HCT116 (cell line): ENCODE measurements at places on chromosomes 12 and 14.

- H3K36me3 ChIP-seq: peaks cover 5% of the 10 kb centered on the region; the same call in 1 of the 2 replicates
- H3K27ac ChIP-seq: peak overlapping the region; percentile 91
- H3K4me3 ChIP-seq: peak overlapping the region; percentile 97
- no peaks in the 10 kb centered on the region for H3K27me3 ChIP-seq
These were observed 906 bp downstream of the LARP4 start for GRCh38 chr12:50401500-50402081.

DNA sequence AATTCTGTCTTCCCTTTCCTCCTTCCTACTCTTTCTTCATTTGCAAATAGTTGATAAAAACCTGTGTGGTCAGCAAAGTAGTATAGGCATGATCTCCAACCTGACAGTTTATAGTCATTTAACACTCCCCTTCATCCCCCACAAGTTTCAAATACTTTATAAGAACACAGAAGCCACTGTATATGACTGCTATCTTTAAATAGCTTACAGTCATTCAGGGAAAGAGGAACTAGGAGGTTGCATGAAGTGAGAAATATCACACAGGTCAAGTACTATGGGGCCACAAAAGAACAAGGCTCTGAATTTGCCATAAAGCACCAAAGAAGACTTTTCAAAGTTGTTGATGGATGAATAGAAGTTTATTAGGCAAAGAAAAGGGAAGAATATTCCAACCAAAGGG, 431.3 kb downstream of the NPAS3 start:
- H3K27me3 ChIP-seq: no peaks in the 10 kb centered on the region
- no peaks in the 10 kb centered on the region for H3K4me1 ChIP-seq
- no peak for DNase-seq

GRCh38 chr12:57236925-57237595, 7.5 kb downstream of the SHMT2 start:
- peaks cover 4% of the 10 kb centered on the region; the same call in 1 of the 2 replicates for H3K27me3 ChIP-seq
- DNase-seq: no peak
- peaks cover 13% of the 10 kb centered on the region for H3K36me3 ChIP-seq
- H3K27ac ChIP-seq: no peak overlapping the region

GRCh38 chr14:25007832-25008231, 42.1 kb downstream of the STXBP6 start:
- H3K4me3 ChIP-seq: no peak overlapping the region
- no peaks in the 10 kb centered on the region for H3K36me3 ChIP-seq
- no peaks in the 10 kb centered on the region; the same call in 1 of the 2 replicates for H3K4me1 ChIP-seq

DNA sequence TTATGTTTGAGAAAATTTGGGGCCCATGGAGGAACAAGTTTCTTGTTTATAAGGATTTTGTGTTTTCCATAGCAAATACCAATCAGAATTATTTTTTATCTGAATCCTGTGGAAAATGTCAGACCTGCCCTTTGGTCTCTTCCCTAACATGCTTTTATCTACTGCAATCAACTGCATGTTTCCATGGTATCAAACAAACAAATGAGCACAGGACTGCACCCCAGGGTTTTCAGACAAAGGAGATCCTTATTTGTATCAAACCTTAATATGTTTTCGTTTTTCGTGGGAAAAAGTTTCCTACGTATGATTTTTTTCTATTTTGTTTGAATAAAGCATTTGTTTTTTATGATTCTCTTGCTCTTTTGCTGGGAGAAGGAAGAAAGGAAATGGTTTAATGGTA, 91.1 kb downstream of the GPR135 start:
- H3K4me1 ChIP-seq: no peaks in the 10 kb centered on the region
- H3K27ac ChIP-seq: no peak overlapping the region
- DNase-seq: no peak
- H3K36me3 ChIP-seq: no peaks in the 10 kb centered on the region
- H3K4me3 ChIP-seq: no peak overlapping the region
- no peaks in the 10 kb centered on the region for H3K27me3 ChIP-seq

- no peaks in the 10 kb centered on the region for H3K27me3 ChIP-seq
- no peak overlapping the region for H3K27ac ChIP-seq
- H3K4me3 ChIP-seq: no peak overlapping the region
- no peaks in the 10 kb centered on the region for H3K4me1 ChIP-seq
- DNase-seq: peak; percentile 41
These were observed 52.5 kb downstream of the C12orf75 start for GRCh38 chr12:105382771-105383622.

- H3K27ac ChIP-seq: no peak overlapping the region
- H3K36me3 ChIP-seq: no peaks in the 10 kb centered on the region
- no peaks in the 10 kb centered on the region for H3K4me1 ChIP-seq
- no peak overlapping the region for H3K4me3 ChIP-seq
These were observed 553.1 kb upstream of the ATXN7L3B start for GRCh38 chr12:73984552-73984951.

DNA sequence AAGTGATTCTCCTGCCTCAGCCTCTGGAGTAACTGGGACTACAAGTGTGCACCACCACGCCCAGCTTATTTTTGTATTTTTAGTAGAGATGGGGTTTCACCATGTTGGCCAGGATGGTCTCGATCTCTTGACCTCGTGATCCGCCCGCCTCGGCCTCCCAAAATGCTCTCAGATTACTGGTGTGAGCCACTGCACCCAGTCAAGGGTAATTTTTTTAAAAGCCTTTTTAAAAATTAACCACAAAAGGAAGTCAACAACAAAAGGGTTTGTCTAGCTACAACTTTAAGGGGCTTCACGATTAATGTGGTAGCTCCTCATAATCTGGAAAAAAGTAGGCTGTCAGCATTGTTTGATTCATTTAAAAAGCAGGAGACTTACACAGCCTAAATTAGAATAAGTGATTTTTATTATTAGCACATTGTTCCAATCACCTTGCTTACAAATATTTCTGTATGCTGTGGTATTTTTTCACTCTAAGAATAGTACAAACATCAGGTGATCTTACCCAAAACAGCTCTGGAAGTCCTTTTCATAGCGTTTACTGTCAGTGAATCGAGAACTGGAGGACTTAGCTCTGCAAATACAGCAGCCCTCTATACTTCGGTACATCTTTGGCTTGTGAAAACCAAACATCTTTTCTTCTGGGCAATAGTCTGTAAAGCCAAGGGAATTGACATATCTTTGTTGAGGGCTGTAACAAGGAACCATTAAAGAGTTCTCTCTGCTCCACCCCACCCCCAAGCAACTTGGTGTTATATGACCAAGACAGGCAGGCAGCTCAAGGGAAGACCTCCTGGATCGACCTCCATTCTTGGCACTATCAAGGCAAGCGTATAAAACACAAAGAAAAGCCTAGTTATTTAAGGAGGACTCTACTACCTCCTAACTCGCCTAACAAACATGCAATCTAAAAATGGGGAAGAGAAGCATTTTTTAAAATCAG, 28.1 kb downstream of the SINHCAF start:
- DNase-seq: no peak
- H3K4me1 ChIP-seq: no peaks in the 10 kb centered on the region
- peaks cover 48% of the 10 kb centered on the region for H3K36me3 ChIP-seq
- no peak overlapping the region for H3K4me3 ChIP-seq
- no peaks in the 10 kb centered on the region for H3K27me3 ChIP-seq

- no peaks in the 10 kb centered on the region for H3K36me3 ChIP-seq
- H3K27ac ChIP-seq: no peak overlapping the region
- no peaks in the 10 kb centered on the region for H3K4me1 ChIP-seq
These were observed 107.9 kb upstream of the GZMB start for GRCh38 chr14:24741871-24742270.

DNA sequence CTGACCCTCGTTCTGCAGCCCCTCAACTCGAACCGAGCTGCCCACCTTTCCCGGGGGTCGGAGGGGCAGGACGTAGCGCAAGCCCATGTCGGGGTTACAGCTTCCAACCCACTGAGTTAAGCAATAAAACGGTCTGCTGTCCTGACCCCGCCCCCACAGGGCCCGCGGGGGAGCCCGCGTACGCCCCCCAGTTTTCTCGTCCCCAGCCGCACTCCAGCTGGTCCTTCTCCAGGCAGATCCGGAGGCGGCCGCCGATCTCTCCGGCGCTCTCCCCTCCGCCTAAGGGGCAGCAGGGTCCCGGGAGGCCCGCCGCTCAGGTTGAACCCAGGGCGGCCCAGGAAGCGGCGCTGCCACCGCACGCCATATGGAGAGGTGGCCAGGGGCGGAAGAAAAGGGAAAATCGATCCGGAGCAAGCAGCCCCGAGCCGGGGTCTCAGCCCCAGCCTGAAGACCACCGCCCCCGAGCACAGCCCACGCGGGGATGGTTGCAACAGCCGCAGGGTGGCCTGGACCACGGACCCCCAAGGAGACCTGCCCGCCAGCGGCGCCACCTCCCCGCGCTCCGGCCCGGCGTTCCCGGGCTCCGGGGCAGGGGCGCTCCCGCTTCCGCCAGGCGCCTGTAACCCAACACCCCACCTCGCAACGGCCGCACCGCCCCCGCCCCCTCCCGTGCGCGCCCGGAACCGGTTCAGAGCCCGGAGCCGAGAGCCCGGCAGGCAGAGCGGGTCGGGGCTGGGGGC, 760 bp downstream of the ACTN1 start:
- peaks cover 22% of the 10 kb centered on the region for H3K36me3 ChIP-seq
- H3K4me1 ChIP-seq: peaks cover 25% of the 10 kb centered on the region
- H3K4me3 ChIP-seq: peak overlapping the region; percentile 92
- peak overlapping the region; percentile 90 for H3K27ac ChIP-seq
- H3K27me3 ChIP-seq: no peaks in the 10 kb centered on the region
- DNase-seq: no peak

- no peaks in the 10 kb centered on the region for H3K36me3 ChIP-seq
- H3K4me1 ChIP-seq: no peaks in the 10 kb centered on the region
- H3K4me3 ChIP-seq: no peak overlapping the region
- H3K27ac ChIP-seq: no peak overlapping the region
- no peaks in the 10 kb centered on the region for H3K27me3 ChIP-seq
- DNase-seq: no peak
These were observed 131.4 kb downstream of the LMNTD1 start for GRCh38 chr12:25421651-25422167.

DNA sequence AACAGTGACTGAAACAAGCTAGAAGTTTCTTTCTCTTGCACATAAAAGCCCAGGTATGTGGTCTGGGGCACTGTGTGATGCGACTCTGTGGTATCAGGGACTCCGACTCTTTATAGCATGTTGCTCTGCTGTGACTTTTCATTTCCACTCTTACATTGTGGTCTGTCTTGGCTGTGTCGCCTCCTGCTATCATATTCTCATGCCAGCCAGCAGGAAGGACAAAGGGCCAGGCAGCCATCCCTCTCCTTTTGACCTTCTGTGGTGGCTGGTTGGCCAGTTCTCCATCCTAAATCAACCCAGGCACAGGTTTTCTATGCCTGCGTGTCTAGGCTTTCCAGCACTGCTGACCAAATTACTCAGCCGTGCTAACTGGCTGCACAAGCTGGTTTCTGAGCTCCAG, 8.0 kb downstream of the ACAD10 start:
- H3K4me1 ChIP-seq: no peaks in the 10 kb centered on the region
- no peak for DNase-seq
- H3K36me3 ChIP-seq: peaks cover 5% of the 10 kb centered on the region; the same call in 1 of the 2 replicates

DNA sequence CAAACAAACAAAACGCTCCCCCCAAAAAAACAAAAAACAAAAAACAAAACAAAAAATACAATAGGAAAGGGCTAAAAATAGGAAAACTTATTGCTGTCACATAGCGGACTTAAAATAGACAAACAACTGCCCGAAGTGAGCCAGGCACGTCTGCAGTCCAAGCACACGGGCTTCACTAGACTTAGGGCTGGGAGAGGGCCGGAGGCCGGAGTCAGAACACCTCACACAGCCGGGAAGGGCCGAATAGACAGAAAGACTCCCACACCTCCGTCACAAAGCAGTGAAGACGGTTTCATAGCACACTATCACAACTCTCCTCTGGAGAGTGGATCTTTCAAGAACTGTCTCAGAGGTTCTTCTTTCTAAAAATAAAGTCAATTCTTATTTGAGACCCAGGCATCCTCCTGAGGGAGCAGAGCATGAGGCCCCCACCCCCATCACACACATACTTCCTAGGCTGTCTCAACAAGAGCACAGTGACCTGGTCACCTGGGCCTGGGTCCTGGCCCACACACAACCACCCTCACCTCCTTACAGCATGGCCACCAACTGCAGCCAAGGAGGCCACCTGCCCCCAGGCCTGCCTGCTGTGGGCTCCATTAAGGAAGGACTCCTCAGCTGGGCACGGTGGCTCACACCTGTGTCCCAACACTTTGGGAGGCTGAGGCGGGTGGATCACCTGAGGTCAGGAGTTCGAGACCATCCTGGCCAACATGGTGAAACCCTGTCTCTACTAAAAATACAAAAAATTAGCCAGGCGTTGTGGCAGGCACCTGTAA, 6.7 kb downstream of the BAG5 start:
- H3K27ac ChIP-seq: no peak overlapping the region
- peaks cover 13% of the 10 kb centered on the region for H3K36me3 ChIP-seq
- DNase-seq: no peak
- H3K4me3 ChIP-seq: no peak overlapping the region

- no peak overlapping the region for H3K4me3 ChIP-seq
- H3K27me3 ChIP-seq: no peaks in the 10 kb centered on the region
- peaks cover 47% of the 10 kb centered on the region for H3K4me1 ChIP-seq
These were observed 41.3 kb downstream of the CDC42BPB start for GRCh38 chr14:103016071-103016470.

DNA sequence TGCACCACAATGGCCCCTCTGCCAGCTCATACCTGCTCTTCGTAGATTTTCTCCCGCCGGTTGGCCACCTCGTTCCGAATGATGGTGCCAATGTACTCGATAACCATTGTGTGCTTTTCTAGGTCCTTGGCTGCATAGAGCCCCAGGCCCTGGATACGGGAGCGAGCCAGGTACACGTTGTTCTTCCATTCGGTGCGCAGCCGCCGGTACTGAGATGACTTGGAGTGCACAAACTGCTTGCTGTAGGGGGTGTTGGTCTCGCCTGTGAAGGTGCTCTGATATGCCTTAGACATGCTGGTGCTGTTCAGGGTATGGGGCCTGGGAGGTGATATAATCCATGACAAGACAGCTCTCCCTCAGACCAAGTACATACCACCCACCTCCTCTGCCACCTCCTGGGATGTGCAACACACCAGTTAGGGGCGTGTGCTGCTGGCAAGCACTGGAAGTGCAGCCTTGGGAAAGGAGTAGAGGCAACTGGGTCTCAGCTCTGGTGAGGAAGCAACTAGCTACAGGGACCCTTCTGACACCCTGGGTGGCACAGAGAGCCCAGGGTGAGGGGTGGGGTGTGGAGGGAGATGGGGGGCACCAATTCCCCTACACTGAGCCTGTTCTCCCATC, 4.1 kb upstream of the PRKAG1 start:
- H3K27me3 ChIP-seq: no peaks in the 10 kb centered on the region
- H3K4me3 ChIP-seq: no peak overlapping the region
- H3K4me1 ChIP-seq: peaks cover 14% of the 10 kb centered on the region
- DNase-seq: no peak
- H3K27ac ChIP-seq: no peak overlapping the region

- H3K27me3 ChIP-seq: no peaks in the 10 kb centered on the region
- H3K4me3 ChIP-seq: no peak overlapping the region
- no peaks in the 10 kb centered on the region for H3K4me1 ChIP-seq
- no peak overlapping the region for H3K27ac ChIP-seq
These were observed 215.6 kb upstream of the ATP2B1 start for GRCh38 chr12:89924191-89924590.
